ENCODE measurements at places on chromosomes 12 and 14.

- no peak for DNase-seq
These were observed 31.8 kb upstream of the RAD51AP1 start for GRCh38 chr12:4506870-4507269.

DNA sequence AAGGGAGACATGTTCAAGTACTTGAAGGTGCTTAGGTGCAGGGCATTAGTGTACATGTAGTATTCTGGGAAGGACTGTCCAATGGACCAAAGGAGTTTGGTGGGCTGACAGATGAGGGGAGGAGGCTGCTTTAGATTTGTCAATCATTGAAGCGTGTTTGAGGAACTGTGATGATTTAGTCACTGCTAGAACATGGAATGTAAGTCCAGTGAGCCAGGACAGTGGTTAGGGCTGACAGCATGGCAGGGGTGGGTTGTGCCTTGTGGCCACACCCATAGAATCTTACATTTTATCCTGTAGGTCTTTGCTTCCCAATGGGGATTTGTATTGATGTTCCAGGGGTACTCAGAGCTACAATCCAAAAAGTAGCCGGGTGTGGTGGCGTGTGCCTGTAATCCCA is 24.6 kb downstream of the DIP2B start:
- no peak for DNase-seq

GRCh38 chr14:77498984-77499527 is 440 bp upstream of the ISM2 start:
- no peak for DNase-seq

DNA sequence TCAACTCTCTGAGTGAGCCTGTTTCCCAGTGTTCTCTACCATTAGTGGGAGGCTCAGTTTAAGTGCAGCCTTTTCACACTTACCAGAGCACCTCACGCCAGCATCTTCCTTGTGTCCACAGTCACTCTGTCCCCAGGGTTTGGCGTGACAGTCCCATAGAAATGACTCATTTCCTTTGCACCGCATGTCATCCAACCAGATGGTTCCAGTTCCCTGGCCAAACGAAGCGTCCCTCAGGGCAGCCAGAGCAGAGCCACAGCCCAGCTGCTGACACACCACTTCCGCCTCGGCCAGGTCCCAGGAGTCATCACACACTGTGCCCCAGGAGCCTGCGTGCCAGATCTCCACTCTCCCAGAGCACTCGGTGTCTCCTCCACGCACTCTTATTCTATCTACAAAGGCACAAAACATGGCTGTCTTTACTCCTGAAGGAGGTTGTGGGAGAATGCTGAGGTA is 65.4 kb downstream of the ACSM4 start:
- no peak for DNase-seq

GRCh38 chr14:73796893-73797542 is 54.6 kb upstream of the PTGR2 start:
- DNase-seq = no peak

GRCh38 chr12:65754744-65755595 is 69.3 kb upstream of the HMGA2 start:
- DNase-seq = no peak

DNA sequence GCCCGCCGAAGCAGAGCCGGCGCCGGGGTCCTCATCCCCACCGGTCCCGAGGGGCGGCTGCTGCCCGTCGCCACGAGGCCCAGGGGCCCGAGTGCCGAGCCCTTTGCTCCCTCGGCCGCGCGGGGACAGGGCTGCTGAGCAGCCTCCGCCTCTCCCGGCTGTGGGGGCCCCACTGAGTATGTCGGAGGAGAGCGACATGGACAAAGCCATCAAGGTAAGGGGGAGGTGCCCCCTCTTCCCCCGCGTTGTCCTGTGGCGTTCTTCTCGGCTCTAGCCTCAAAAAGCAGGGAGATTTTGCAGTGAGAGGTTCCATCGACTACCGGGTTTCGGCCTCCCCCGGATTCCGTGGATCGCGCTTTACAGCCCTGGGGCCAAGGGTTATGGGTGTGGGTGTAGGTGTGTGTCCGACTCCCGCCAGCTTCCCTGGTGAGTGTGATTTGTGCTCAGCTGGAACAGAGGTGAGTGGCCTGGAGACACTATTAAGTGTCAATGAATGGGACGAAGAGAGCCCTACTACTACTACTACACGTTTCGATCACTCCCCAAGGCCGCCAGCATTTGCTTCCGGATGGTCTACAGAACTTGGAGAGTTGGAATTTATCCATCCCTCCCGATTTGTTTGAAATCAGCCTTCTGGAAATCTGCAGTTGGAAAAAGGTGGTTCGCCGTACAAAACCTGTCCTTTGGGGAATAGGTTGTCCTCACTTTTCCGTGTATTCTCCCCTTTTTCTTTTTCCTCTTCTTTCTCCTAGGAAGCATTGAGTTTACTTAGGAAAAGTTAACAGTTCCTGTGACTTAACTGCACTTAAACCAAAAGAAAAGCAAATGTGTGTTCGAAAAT is 748 bp downstream of the MAPKAPK5 start:
- DNase-seq = no peak

GRCh38 chr12:22641353-22642053 is 16.5 kb downstream of the ETNK1 start:
- DNase-seq = no peak

- DNase-seq = no peak
These were observed 667.6 kb upstream of the TBX3 start for GRCh38 chr12:115351514-115352077.

DNA sequence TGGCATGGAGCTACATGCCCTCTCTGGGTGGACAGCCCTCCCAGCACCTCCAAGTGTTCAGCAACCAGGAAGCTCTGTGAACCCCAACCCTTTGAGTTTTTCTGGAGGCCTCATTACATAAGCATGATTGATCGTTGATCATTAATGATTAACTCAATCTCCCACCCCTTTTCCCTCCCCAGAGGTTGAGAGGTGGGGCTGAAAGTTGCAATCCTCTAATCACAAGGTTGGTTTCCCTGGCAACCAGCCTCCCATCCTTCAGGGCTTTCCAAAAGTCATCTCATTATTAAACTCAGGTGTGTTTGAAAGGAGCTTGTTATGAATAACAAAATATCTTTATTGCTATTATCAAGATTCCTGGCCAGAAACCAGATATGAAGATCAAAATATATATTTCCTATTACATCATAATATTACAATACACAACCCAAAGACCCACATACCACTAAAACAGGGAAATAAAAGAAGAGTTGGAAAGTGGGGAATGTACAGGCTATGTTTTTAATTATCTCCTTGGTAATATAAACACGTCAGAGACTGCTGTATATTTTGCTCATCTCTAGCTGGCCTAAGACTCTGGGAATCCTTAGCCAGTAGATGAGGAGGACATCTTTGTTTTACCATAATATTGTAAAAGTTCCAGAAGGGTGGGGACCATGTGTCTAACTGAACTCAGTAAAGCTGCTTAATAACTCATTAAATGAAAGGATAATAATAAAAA is 73.6 kb downstream of the SSPN start:
- DNase-seq = no peak

- DNase-seq = no peak
These were observed 520.0 kb upstream of the CCDC196 start for GRCh38 chr14:65966188-65966587.

GRCh38 chr12:62166525-62166924 is 93.7 kb upstream of the USP15 start:
- DNase-seq = no peak

GRCh38 chr12:60021235-60021634 is 425.4 kb downstream of the SLC16A7 start:
- no peak for DNase-seq

DNA sequence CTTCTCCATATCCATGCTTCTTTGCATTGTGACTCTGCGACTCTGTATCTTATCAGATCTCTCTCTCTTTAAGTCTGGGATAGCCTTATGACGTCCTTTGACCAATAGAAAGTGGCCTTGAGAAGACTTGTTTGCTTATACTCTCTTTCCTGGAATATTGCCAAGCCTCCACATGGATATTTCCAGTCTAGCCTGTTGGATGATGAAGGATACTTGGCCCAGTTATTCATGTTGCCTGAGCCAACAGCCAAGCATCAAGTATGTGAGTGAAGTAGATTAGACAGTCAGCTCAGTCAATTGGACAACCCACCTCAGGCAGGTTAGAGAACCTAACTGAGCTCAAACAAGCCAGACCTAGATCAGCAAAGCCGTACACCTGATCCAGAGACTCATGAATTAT is 864.2 kb upstream of the MGAT4C start:
- peak; percentile 77 for DNase-seq

DNA sequence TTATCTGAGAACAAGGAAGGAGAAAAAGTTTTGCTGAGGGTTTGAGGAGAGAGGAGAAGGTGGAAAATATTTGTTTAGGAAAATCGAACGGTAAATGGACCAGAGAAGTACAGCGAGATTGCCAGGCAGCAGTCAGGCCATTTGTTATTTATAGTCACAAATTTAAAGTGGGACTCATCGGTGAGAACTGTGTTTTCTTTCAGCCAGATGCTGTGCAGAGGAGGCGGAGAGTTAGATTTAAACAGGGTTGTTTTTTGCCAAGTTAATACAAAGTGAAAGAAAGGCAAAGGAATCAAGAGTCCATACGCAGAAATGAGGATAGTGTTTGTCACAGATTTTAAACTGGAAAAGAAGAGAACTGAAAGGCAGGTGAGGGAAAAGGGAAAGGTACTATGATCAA is 200.6 kb upstream of the CNOT2 start:
- DNase-seq = no peak

- DNase-seq = no peak
These were observed 9.6 kb downstream of the KRT7 start for GRCh38 chr12:52242442-52243258.

DNA sequence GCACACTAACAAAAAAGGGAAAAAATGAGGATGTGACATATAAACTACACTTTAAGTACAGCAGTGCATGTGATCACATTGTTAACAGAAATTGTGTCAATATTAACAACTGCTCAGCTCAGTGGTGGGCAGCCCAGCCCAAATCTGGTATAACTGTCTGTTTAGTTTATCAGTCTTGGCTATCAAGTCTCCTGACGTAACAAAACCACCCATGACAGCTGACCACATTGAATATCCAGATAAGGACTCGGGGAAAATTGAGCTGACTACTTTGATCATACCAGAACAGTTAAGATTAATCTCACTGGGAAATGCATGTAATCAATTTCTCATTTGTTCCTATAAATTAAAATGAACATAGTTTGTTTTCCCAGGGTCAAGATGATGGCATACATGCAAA is 396.6 kb downstream of the SNAPC1 start:
- DNase-seq = no peak

- DNase-seq = no peak
These were observed 254.3 kb downstream of the RGS6 start for GRCh38 chr14:72186523-72186922.
